HL-60 (cell line): ENCODE measurements at places on chromosomes 2 and 18.

GRCh38 chr2:9249020-9249800 is 42.6 kb downstream of the ASAP2 start:
- DNase-seq, result no peak

GRCh38 chr2:191478799-191479679 is 198.9 kb upstream of the NABP1 start:
- no peak for DNase-seq

DNA sequence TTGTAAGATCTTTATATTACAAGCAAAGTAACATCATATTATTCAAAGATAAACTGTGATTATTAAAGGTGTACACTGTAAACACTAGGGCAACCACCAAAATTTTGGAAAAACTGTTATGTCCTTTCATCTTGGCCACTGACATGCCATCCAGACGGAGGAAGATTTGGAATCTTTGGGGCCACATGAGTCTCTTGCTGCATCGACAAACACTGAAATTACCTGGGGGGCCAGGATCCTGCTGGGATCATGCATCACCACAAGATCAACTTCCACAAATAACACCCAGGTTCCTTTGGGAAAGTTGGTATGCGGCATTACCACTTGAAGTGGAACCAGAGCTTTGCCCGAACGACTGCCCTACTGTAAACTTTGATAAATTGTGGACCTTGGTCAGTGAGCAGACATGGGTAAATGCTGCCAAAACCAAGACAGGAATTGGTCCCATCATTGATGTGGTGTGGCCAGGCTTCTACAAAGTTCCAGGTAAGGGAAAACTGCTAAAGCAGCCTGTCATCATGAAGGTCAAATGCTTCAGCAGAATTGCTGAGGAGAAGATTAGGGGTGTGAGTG is 110.6 kb upstream of the UXS1 start:
- DNase-seq, result no peak

DNA sequence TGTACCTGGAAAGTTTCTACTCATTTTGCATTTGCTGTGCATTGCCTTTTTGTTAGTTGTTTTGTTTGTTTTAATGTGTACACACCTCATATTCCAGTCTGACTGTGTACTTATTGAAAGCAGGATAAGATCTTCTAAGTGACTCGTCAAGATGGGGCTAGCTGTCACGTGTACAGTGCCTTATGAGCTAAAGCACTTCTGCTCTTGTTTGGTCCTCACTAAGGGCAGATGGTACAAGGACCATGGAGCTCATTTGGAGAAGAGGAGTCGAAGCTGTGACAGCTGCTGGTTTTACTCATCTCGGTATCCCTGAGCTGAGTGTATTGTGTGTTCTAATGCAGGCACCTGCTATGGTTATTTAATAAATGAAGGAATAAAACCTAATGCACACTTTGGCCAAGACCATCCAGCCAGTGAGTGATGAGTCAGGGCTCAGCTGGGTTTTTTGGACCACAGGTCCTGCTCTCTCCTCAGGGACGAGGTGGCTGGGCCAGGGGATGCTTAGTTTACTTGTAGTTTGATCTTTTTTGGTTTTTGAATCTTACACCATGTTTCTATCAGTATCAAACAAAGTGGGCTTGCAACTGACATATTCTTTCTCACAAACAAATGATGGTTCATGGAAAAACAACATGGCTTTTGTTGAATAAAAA is 152.5 kb upstream of the APCDD1 start:
- DNase-seq, result no peak

DNA sequence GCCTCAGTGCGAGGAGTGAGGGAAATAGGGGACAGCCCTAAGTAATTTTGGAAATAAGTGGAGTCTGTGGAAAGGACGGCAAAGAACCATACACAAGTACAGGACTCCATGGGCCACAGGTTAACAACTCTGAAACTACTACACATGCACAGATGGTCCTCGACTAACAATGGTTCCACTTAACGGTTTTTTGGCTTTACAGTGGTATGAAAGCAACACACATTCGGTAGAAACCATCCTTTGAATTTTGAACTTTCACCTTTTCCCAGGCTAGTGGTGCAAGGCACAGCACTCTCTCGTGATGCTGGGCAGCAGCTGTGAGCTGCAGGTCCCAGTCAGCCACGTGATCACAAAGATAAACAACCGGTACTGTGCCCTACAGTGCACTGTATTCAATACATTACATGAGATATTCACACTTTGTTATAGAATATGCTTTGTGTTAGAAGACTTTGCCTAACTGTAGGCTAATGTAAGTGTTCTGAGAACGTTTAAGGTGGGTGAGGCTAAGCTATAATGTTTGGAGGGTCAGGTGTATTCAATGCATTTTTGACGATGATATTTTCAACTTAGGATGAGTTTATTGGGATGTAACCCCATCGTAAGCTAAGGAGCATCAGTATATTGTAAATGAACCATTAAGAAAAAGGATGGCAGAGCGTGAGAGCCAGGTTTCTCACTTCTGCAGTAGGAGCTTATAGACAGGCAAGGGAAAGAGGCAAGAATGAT is 44.6 kb downstream of the TBC1D8 start:
- no peak for DNase-seq

DNA sequence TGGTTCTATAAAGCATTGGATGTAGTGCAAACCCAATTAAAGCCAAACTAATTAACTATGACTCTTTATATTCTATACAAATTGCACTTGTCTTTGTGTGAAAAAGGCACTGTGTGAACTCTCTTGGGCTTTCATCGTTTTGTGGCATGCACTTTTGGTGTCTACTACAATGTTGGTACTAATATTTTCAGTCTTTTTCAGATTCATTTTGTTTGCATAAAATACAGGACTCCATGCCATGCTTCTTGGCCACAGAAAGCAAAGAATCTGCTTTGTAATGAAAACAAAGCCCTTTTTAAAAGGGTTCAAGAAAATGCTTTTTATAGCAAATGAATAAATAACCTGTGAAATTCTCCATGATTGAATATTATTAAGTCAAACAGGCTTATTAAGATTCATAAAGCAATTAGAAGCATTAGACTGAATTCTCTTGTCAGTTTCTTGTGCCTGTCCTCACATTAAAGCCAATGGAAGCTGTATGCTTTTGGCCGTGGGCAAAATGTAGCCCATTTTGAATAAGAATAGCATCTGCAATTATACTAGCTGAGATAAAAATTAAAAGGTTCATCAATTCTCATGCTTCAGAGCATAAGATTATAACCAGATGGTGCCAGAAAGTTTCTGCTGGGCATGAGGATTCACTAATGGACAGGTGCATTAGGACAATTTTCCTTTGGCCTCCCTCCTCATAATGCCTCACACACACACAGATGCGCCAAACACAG is 1665.2 kb downstream of the SUCLG1 start:
- DNase-seq, result no peak

DNA sequence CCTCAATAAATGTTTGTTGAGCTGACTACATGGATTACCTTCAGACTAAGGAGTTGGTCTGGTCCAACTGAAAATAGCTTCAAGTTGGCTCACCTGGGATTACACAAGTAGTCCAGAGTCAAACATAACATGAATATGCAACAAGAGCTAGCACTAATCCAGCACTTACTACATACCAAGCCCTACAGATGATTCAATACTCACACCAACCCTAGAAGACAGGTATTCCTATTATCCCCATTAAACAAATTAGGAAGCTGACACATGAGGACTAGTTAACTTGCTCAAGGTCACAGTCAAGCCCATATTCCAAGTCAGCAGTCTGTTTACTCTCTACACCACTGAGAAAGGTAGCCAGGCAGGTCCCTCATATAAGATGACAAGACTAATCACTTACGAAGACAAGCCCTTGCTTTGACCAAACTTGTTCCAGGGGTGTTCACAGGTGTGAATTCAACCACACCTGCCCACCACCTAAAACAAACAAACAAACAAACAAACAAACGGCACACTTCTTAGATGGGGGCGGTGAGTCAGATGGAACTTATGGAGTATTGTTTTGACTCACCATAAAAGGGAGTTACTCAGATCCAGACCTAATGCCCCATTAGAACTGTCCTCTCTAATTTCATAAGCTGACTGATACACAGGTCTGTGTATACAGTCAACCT is 29.1 kb downstream of the TMEM131 start:
- no peak for DNase-seq
